ENCODE measurements at places on chromosomes 1 and 21.

DNA sequence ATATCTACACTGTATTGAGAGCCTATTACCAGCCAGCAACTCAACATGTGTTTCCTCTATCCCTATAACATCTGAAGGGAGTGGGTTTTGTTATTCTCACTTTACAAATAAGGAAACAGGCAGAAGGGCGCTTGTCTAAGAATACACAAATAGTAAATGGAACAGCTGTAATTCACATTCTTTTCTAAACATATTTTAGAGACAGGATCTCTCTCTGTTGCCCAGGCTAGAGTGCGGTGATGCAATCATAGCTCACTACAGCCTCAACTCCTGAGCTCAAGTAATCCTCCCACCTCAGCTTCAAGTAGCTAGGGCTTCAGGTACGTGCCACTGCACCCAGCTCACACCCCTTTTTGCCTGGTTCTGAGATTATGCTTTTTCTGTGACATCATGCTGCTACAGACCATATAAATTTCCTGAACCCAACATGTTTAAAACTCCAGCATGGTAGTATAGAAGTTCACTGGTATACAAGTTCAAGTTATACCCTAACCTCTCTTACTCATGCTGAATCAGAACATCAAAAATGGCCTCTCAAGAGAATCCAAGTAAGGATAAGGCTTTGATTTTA is 8.6 kb upstream of the TACSTD2 start:
- no peak for DNase-seq

- no peak for DNase-seq
These were observed 153.9 kb downstream of the PEX14 start for GRCh38 chr1:10628685-10629084.

DNA sequence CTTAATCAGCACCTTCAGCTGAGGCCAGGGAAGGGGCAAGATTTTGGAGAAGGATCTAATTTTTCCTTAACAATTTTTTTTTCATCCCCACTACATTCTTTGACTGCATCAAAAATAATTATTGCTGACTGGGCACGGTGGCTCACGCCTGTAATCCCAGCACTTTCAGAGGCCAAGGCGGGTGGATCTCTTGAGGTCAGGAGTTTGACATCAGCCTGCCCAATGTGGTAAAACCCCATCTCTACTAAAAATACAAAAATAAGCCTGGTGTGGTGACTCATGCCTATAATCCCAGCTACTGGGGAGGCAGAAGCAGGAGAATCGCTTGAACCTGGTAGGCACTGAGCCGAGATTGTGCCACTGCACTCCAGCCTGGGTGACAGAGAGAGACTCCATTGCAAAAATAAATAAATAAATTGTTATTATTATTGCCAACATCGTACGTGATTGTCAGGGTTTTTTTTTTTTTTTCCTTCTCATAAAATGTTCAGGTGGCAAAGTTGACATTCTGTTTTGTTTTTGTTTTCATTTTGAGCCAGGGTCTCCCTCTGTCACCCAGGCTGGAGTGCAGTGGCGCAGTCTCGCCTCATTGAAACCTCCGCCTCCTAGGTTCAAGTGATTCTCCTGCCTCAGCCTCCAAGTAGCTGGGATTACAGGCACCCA is 37.3 kb upstream of the MORC3 start:
- DNase-seq, result no peak

DNA sequence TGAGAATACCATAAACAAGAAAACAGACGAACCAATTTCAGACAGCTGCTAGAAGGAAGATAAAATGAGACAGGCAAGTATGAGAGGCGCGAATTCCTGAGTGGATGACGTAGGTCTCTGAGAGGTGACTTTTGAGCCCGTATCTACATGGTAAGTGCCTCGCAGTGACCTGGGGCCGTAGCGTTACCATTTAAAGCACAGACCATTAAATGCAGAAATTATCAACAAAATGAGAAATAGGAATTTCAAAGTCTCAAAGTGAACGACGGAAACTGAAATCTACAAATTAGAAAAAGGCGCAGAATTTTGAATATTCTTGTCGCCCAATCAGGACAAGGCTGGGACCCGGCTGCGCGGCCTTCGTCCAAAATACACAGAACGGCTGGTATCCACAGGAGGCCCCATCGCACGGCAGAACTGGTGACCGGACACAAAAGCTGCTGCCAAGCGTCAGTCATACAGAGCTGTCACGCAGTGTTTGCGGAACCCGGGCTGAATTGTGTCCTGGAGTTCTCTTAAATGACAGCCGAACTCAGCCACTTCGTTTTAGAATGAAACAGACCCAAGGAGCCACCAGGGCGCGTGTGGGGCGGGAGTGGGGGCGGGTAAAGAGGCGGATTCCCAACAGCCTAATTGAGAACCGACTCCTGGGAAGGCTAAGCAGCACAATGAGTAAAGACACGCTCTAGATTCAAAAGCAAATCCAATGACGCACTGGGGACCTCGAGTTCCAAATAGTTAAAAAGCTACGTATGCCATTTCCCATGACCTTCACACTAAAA is 13.8 kb upstream of the BOLA1 start:
- DNase-seq, result peak; percentile 86

GRCh38 chr1:110951161-110951560 is 12.6 kb downstream of the LRIF1 start:
- DNase-seq, result no peak

GRCh38 chr1:204634260-204634910 is 51.2 kb downstream of the LRRN2 start:
- no peak for DNase-seq

DNA sequence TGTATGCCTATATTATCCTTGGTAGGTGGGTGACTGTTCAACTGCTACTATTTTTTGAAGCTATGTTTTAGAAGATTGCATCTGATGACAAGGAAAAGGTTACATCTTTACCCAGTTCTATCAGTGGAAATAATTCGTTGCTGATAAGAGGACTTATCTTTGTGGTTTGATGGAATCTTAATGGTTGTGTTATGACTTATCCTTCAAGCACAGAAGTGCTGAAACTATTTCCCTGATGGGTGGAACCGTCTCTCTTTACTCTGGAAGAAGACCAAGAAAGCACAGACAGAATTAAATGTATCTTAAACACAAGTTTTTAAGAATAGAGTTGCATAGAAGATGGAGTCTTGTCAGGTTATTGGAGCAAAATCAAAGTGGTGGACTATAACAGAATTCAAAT is 437.7 kb upstream of the KAZN start:
- no peak for DNase-seq

DNA sequence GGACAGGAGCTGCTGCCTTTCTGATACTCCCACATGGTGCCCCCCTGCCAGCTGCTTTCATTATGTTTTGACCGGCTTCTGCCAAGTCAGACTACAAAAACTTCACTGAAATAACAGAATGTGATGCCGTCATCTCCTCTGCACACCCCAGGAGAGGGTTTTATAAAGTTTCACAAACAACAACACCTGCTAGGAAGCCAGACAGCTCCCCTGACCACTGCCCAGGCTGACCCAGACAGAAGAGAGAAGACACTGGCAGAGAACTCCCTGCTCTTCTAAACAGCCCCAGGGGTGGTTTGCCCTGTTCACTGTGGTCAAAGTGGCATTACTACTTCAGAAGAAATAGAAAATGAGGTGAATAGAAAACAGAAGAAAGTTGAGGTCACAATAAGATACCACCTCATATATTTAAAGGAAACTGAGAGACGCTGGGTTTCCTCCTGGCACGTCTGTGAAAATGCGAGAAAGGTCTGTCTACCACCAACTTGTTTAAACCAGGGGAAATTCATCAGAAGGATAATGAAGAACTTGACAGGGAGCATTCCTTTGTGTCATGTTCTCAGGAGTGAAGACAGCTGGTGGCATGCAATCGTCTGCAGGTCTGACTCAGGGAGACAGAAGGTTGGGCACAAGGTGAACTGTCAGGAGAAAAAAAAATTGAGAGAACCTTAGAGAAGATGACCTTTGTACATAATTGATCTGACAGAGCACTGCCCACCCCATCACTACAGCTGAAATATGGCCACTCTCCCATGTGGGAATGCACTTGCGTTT is 119.0 kb upstream of the NFIA start:
- no peak for DNase-seq

GRCh38 chr1:248805876-248806275 is 19.8 kb downstream of the SH3BP5L start:
- no peak for DNase-seq

DNA sequence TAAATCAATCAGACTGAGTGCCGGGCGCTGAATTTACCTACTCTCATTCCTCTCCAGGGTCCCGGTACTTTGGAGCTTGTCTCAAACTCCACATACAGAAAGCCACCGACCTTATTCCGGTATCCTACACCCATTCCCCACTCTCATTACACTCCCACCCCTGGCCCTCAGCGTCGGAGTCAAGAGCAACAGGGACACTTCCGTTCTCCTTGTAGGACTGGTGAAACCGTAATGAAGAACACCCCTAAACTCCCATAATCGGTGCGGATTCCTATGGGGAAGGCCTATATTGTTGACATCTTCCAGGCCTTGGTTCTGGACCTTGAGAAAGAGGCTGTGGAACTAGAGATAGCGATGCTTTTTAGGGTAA is 798 bp downstream of the ZBED6 start:
- no peak for DNase-seq

DNA sequence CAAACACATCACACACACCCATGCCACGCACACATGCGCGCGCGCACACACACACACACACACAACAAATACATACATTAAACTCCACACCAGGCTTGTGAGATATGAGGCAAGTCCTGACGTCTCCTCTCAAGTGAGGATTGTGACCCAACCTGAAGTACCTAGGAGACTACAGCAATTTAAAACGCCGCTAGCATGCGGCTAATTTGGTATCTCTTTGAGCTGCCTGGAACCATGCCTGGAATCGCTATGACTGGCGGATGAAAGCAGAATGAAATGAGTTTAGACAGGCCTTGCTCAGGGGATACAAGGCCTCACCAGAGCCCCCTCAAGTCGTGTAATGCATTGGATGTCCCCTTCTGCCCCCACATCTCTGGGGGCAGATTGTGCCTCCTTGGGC is 1.6 kb upstream of the RAB7B start:
- DNase-seq, result peak; percentile 19

GRCh38 chr1:68116643-68117235 is 66.3 kb upstream of the DIRAS3 start:
- DNase-seq, result peak; percentile 64

GRCh38 chr1:45385302-45385701 is 45.1 kb upstream of the MUTYH start:
- no peak for DNase-seq

GRCh38 chr1:54375712-54376429 is 30.3 kb downstream of the SSBP3 start:
- no peak for DNase-seq

DNA sequence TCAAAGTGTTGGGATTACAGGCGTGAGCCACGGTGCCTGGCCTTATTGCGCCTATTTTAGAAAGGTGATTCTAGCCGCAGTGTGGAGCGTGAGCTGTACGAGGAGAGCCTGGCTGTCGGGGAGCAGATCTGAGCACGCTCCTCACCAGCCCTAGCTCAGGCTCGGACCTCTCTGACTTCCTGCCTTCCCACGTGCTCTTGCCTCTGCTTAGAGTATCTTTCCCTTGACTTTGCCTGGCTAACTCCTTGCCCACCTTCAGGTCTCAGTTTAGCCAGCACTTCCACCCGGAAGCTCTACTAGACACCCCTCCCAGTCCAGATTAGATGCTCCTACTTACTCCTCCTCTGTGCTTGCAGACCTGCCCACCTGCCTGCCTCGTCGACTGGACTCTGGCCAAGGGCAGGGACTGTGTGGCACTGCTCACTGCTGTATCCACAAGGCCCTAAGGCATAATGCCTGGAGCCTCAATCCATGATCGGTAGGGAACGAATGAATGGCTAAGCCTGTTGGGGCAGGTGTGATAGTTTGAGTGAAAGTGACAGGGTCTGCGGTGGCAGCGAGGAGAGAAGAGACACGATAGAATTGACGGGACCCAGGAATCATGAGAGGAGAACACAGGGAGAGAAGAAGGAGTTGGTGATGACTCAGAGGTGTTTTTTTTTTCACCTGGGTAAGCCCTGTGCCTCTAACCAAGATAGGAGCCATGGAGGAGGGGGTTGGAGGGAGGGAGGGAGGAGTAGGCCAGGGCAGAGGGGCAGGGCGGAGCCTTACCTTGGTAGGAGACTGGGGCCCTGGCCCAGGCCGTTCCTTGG is 28.1 kb upstream of the WASF2 start:
- DNase-seq, result peak; percentile 63

GRCh38 chr1:19435851-19436455 is 49.4 kb downstream of the CAPZB start:
- no peak for DNase-seq

DNA sequence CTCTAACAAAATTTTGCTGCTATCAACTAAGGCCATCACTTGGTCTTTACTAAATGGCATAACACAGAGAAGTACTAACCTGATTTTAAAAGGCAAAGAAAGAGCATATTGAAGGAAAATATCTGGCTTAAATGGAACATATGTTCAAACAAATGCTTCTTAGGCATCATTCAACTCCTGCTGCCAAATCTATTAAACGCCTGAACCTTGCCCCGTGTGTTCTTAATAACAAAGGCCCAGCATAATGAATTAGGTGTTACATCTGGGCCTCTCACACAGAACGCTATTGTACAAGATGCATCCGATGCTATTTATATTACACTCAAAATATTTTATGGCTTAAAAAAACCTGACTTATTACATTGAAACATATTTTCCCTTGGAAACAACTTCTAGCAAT is 48.4 kb downstream of the B3GALNT2 start:
- no peak for DNase-seq

GRCh38 chr1:40384887-40385286 is 11.4 kb downstream of the SMAP2 start:
- DNase-seq, result no peak

DNA sequence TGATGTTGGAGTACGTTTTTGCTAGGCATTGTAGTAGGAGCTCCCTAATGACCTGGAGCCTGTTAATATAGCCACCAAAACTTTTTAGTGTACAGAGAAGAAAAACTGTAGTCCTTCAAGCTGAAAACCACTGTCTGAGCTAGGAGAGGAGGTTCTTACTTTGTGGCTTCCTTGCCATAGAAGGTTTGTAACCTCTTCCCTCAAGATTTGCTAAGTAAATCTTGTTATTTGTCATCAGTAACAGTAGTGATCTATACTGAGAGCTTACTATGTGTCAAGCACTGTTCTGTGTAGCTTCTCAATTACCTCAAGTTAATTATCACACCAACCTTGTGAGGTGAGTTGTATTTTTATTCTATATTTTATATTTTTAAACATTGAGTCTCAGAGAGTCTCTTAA is 21.2 kb upstream of the LRRC8C start:
- no peak for DNase-seq

DNA sequence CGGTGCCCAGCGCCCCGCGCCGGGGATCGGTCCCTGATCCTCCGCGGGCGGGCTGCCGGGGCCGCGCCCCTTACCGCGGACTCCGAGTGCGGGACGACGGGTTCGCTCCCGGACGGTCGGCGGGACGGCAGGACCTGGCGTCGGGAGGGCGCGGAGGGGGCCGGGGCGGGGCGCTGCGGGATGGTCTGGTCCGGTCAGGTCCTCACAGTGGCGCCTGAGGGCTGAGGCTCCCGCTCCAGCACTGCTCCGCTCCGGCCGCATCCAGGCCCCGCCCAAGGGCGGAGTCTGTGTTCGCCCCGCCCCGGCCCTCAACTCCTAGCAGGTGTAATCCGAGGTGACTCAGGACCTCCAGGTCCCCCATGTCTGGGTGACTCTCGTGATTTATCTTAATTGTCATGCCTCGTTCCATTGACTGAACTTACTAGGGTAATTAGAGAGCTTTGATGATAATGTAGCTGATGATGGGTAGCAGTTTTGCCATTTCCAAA is at the start of gene RAB3B:
RAB3B (minus strand) TSS at position 223 of the 488 bp plus-strand sequence. CDS start 13,583 bp downstream, outside the sequence.
- peak; percentile 93 for DNase-seq
